ENCODE measurements at places on chromosomes 2 and 18.

DNA sequence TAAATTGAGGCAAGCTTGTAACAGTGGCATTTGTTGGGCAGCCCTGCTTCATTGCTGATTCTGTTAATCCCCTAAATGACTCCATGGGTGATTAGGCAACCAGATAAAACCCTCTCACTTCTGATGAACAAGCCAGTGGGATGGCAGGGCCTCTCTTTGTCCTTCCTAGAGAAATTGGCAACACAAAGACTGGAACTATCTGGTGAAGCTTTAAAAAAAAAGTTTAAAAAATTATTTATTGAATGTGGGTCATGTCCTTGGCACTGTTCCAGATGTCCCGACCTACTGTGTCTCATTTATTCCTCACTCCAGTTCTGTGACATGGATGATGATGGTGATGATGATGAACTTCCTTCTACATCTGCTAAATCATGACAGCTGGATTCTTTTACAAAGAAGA, 30.8 kb downstream of the NRP2 start:
- no peak for DNase-seq

DNA sequence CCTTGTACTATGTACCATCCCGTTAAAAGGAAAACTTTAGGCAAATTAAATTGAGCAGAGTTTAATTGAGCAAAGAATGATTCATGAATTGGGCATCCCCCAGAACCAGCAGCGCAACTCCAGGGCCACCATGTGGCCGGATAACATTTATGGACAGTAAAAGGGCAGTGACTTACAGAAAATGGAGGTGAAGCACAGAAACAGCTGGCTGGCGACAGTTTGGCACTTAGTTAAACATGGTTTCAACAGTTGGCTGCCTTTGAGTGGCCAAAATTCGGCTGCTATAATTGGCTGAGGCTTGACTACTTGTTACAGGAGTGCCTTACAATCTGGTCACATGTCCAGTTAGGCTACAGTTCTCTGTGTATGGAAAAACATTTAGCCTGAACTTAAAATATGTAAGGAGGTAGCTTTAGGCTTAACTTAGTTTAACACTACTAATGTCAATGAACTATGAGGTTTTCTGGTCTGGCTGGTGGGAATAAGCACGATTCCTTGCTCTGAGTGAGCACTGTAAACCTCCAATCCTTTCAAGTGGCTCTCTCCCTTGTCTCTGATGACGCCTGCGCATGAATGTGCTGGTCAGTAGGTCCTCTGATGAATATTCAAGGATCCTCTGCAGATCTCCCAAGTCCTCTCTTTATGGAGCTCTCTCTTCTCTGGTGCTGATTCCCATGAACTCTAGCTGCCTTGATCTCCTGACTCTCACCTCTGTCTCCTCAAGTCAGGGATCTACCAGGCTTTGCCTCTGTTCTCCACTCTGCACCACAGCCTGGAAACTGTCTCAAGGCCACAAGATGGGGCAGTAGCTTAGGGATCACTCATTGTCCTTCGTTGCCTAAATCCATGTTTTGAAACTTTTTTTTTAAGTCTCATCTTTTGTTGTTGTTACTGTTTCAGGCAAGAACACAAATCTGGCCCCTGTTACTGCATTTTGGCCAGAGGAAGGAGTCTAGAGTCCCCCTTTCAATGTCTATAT, 24.4 kb upstream of the RAB31 start:
- peak; percentile 75 for DNase-seq

DNA sequence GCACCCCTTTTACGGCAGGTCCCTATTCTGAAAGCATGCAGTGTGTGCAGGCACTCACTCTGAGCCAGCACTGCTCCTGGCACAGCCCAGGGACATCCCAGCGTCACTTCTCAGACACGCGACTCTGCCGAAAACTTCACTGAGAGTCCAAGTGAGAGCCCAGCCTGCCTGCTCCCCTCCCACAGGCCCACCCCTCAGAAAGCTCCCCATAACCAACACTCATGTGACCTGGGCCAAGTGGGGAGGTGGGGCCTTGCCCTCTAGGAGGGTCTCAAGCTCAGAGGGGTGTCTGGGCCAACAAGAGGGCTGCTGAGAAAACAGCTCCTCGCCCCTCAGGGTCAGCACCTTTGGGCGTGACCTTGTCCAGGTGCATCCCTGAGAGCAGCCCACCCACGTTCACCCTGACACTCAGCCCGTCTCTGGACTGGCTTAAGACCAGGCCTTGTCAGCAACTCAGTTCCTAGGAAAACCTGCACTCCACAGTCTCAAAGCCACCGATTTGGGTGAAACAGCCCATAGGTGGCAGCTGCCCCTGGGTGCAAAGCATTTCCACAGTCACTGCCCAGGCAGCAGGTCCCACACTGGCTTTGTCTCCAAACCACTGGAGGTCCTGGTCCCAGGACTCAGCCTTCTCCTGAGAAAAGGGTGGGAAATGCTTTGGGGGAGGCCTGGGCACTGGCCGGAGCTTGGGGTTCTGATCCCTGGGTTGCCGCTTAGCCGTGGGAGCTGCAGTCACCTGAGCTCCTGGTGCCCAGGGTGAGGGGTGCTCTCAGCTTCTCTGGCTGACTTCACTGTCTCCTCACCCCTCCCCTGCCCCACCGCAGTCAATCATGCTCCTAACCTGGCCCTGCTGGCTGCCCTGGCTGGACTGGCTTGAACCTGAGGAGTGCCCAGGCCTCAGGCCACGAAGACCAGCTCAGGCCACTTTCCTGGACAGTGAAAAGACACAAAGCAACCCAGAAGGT, 209.6 kb downstream of the HDAC4 start:
- no peak for DNase-seq

DNA sequence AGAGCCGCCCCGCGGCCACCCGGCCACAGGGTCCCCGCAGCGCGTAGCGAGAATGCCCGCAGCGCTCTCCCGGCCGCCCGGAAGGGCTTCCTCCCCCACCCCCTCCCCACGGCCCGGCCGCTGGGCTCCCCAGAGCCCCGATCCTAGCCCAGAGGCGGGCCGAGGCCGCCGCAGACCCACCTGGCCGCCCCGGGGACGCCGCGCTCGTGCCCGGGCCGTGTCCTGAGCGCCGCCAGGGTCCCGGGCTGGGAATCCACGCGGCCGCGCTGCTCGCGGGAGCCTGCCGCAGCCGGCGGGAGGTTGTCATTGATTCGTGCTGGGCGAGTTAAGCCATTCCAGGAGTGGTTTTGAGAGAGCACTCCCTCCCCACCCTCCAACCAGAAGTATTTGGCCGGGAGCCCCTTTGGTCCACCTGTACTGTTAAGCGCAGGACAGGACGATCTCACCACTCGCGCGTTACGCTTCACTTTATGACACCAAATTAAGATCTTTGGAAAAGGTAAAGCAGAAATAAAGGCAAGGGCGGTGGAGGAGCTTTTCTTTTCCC, 206.4 kb upstream of the SMAD2 start:
- no peak for DNase-seq

- no peak for DNase-seq
Measured at GRCh38 chr2:63425606-63426005, 162.7 kb downstream of the WDPCP start.
